Posterior vena cava (tissue), 2 donors: ENCODE measurements at places on chromosomes 7 and 10. TPM values are rescaled to one million over a fixed set of nuclear protein-coding genes. Genes with fewer than 3 reads are reported as not detected.

DNA sequence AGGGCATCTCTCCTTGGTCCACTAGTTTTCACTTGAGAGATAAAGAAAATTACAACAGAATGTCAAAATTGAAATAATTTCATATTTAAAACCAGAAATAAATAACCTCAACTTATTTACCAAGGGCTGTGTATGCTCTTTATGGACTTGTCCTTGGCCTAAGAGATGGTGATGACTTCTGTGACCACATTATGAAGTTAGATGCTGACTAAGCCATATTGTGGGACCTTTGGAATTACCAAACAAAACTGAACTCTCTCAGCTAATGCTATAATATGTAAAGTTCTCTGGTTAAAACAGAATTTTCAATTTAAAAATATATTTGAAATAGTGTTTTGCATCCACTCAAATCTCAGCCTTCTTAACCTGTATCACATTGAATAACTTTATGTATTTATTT, 38.9 kb downstream of the CALCR start:
- DNase-seq = no peak

DNA sequence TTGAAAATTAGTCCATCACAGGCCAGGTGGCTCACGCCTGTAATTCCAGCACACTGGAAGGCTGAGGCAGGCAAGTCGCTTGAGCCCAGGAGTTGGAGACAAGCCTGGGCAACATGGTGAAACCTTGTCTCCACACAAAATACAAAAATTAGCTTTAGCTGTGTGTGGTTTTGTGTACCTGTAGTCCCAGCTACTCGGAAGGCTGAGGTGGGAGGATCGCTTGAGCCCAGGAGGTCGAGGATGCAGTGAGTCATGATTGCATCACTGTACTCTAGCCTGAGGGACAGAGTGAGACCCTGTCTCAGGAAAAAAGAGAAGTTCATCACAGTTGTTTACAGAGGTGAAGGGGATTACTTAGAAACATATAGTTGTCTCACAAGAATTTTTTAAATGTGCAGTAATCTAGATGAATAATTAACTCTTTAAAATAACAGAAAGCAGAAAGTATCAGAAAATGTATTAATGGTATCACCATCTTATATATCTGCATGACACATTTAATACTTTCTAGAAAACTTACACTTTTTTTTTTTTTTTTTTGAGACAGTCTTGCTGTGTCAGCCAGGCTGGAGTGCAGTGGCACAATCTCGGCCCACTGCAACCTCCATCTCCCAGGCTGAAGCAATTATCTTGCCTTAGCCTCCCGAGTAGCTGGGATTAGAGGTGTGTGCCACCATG, 8.9 kb downstream of the LCOR start:
- DNase-seq = no peak

GRCh38 chr10:103083266-103083976, 109.7 kb downstream of the NT5C2 start:
- no peak for DNase-seq

- DNase-seq = no peak
Observed at GRCh38 chr10:84860855-84861254, 532.5 kb downstream of the CCSER2 start.

DNA sequence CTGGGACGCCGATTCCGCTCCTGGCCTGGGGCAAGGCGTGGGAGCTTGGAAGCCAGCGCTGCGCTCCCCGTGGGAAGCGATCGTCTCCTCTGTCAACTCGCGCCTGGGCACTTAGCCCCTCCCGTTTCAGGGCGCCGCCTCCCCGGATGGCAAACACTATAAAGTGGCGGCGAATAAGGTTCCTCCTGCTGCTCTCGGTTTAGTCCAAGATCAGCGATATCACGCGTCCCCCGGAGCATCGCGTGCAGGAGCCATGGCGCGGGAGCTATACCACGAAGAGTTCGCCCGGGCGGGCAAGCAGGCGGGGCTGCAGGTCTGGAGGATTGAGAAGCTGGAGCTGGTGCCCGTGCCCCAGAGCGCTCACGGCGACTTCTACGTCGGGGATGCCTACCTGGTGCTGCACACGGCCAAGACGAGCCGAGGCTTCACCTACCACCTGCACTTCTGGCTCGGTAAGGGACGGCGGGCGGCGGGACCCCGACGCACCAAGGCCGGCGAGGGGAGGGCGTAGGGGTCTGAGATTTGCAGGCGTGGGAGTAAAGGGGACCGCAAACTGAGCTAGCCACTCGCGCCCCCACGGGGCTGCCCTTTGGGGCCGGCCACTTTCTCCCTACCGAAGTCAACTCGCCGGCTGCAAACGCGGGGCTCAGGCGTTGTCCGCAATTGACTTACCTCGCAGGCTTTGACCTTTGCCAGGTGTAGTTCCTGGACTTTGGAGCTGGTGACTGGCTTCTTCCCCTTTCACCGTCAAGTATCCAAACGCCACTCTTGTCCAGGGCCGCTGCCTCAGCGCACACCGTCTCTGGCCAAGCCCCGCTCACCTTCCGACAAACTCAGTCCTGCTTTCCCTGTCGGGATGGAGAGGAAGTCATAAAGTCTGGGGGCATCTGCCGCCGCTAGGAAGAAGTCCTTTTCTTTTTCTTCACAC, at the start of gene SCIN:
SCIN (plus strand) TSS at position 187 of the 928 bp plus-strand sequence; CDS start at position 254, 67 bp downstream.
- DNase-seq = peak; percentile 82

Gene HEPACAM2
- not detected for total RNA-seq

GRCh38 chr10:79292891-79293746, 54.1 kb upstream of the PPIF start:
- no peak for DNase-seq

- DNase-seq = no peak
Observed at GRCh38 chr10:21355591-21356011, 169.9 kb downstream of the SKIDA1 start.
